MCF 10A (cell line): ENCODE measurements at places on chromosomes 7 and 10. TPM values are rescaled to one million over a fixed set of nuclear protein-coding genes. Genes with fewer than 3 reads are reported as not detected.

Gene MSS51
- total RNA-seq: 1.8 and 2.4 TPM in 2 replicates

Gene LOXL4
- not detected in 2 replicates for total RNA-seq

Gene EPDR1
- not detected in 2 replicates for total RNA-seq

Gene GSTO2
- total RNA-seq: 33.8 and 40.9 TPM in 2 replicates

Gene LRCH4
- total RNA-seq: 21.4 and 22.3 TPM in 2 replicates

Gene SPDYE1
- not detected in 2 replicates for total RNA-seq

Gene NME8
- total RNA-seq: 1.1 and 1.5 TPM in 2 replicates

Gene PHYHIPL
- total RNA-seq: not detected in 2 replicates

Gene DUS4L
- total RNA-seq: 14.5 and 16.3 TPM in 2 replicates

Gene FBXO24
- 0.37 and 1.1 TPM in 2 replicates for total RNA-seq

Gene MCM7
- total RNA-seq: 38.5 and 67.8 TPM in 2 replicates

Gene SLIT1
- total RNA-seq: 0.02 TPM in 1 of 2 replicates, not detected in the other

Gene SYNPO2L
- total RNA-seq: not detected in 2 replicates

Gene AFAP1L2
- 5.8 and 8.5 TPM in 2 replicates for total RNA-seq

Gene FAM25G
- not detected in 2 replicates for total RNA-seq

Gene OPALIN
- total RNA-seq: not detected in 2 replicates

Gene CYP2C8
- total RNA-seq: not detected in 2 replicates

Gene PANK1
- 4.7 and 6.1 TPM in 2 replicates for total RNA-seq

Gene ZNF804B
- not detected in 2 replicates for total RNA-seq

Gene HOXA1
- 5.6 and 7.1 TPM in 2 replicates for total RNA-seq

Gene TSPAN13
- 14.0 and 14.1 TPM in 2 replicates for total RNA-seq

Gene ABCA13
- 0.20 and 0.30 TPM in 2 replicates for total RNA-seq

Gene STK31
- not detected in 2 replicates for total RNA-seq

Gene BAIAP2L1
- total RNA-seq: 60.2 and 60.7 TPM in 2 replicates

Gene SUN3
- 0.22 TPM in 1 of 2 replicates, not detected in the other for total RNA-seq

Gene ARHGAP12
- total RNA-seq: 25.8 and 26.0 TPM in 2 replicates

Gene SPDYE8
- not detected in 2 replicates for total RNA-seq

Gene SERPINE1
- 56.7 and 80.6 TPM in 2 replicates for total RNA-seq

Gene PDE6C
- total RNA-seq: not detected in 2 replicates

Gene C10orf62
- 0.26 TPM in 1 of 2 replicates, not detected in the other for total RNA-seq

Gene MACC1
- total RNA-seq: 0.02 and 0.14 TPM in 2 replicates

Gene PPP1R3C
- 0.30 and 0.47 TPM in 2 replicates for total RNA-seq

Gene MALRD1
- total RNA-seq: not detected in 2 replicates

Gene UNC5B
- total RNA-seq: 80.5 and 82.4 TPM in 2 replicates

Gene SPDYE6
- total RNA-seq: not detected in 2 replicates

Gene ZNF22
- total RNA-seq: 7.2 and 8.5 TPM in 2 replicates

Gene PKD2L1
- total RNA-seq: not detected in 2 replicates

Gene MRC1
- 0.05 TPM in 1 of 2 replicates, not detected in the other for total RNA-seq

Gene CYTH3
- 19.3 and 23.5 TPM in 2 replicates for total RNA-seq
